Adipocyte (in vitro differentiated cells): ENCODE measurements at places on chromosomes 1 and 21.

- no peak for DNase-seq
Observed at GRCh38 chr1:167489571-167490340, 28.6 kb downstream of the CD247 start.

- no peak for DNase-seq
Observed at GRCh38 chr1:225650179-225650578, 2.7 kb downstream of the ENAH start.

GRCh38 chr1:41444785-41445184, 39.7 kb downstream of the EDN2 start:
- no peak for DNase-seq

GRCh38 chr1:178344513-178345091, 152.2 kb downstream of the CLEC20A start:
- peak; percentile 93 for DNase-seq

- no peak for DNase-seq
Observed at GRCh38 chr1:45037456-45037855, 25.4 kb downstream of the UROD start.

- DNase-seq: peak; percentile 7
Observed at GRCh38 chr1:173479649-173480048, 2.5 kb downstream of the PRDX6 start.

DNA sequence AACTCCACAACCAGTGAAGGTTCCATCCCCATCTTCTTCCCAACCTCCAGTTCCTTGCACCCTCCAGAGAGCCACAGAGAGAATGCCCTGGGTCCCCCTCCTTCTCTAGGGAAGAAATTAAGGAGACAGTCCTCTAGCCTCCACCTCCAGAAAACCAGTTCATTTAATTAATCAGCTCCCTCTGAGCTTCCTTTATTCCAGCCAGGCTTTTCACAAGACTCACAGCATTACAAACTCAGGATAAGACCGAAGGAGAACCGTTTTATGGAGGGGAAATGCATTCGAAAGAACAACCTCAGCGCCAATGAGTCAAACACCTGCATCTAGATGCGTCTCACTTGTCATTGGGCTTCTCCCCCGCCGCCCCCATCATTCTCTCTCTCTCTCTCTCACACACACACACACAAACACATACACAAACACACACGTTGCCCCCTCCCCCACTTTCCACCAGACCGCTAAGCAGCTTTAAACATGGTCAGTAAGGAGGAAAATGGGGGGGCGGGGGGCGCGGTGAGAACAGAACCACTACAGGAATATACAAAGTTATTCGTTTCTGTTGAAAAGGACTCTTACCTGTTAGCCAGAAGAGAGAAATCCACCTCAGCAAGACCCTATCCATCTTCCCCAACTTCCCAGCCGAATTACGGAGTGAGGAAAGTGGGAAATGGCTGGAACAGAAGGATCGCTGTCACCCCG, 544 bp downstream of the ILDR2 start:
- DNase-seq: no peak

- no peak for DNase-seq
Observed at GRCh38 chr1:227155004-227155403, 163.3 kb downstream of the CDC42BPA start.

DNA sequence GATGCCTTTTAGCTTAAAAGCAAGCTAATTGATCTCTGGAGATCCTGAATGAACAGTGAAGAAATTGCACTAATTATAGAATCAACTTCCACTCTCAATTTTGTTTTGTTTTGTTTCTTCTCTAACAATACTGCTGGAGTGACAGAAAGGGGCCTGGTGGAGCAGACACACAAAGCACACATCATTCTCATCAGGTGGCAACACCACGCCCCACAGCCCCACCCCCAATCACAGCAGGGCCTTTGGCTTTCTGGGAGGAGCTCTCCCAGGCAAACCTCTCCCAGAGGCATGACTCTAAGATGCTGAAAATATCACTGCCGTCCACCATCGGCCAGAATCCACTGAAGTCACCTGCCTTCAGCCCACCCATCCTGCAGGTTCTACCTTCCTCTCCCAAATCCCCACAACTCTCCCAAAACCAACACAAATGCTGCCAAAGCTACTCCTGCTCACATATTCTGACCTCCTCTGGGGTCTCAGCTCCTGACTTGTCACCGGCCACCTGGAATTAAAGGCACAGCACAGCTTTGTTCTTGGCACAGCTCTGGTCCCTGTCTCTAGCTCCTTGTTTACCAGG, 120.7 kb downstream of the GRIK3 start:
- no peak for DNase-seq
